ENCODE measurements at places on chromosomes 5 and 9.

- no peak for DNase-seq
Measured at GRCh38 chr5:80686757-80687156, 32.0 kb upstream of the DHFR start.

DNA sequence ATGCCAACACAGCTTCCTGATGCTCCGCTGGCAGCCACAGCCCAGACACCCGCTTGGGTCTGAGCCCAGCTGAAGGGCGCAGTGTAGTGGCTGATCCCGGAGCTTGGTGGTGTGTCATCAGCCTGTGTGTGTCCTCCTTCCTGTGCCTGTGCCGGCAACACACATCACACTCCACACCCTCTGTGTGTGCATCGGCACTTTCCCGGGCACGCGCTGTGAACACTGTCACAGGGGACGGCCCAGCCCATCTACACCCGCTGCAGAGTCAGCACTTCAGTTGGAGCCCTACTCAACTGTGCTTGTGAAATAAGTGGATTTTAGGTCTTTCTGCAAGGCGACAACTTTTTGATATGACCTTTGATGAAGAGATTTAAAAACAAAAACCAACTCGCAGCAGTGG is 189.4 kb downstream of the IRX2 start:
- no peak for DNase-seq

DNA sequence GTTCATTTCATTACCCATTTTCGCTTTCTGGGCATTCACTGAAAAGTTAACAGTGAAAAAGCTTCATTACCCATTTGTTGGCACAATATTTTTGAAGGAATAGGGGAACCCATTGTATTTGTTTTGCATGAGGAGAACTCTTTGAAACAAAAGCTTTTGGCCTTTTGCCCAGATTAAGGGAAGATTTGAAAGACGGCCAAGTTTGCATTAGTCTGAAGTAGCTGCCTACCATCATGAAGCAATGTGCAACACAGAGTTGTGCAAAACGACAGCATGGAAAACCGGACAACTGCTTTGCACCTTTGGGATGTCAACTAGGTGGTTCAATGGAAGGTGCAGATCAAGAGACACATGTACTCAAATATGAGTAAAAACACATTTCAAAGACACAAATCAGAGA is 84.9 kb downstream of the TRPM3 start:
- DNase-seq: no peak

DNA sequence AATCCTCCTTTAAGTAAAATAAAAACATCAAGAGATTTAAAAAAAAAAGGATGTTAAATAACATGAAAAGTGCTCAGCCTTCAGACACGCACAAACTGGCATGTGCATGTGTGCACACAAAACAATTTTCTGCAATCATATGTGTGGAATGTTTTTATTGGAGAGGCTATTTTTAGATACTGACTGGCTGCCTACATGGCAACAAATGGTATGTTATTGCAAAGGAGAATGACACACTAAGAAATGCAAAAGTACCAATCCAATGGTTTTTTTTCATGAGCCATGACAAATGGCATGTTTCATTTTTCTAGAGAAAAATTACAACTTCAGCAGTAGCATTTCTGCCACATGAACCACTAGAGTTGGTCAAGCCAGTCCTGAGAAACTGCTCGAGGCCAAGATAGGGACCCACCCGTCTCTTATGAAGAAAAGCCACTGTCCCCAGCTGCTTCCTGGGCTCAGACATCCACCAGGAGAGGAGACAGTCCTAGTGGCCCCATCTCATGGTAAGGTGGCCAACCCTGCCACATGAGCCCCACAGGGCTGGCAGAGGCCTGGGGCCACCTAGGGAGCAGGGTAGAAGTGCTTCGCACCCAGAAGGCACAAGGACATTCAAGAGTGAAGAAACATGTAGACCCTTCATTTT is 116.4 kb downstream of the MYO10 start:
- DNase-seq: no peak

GRCh38 chr9:33146298-33146697 is 20.8 kb downstream of the B4GALT1 start:
- DNase-seq: no peak

DNA sequence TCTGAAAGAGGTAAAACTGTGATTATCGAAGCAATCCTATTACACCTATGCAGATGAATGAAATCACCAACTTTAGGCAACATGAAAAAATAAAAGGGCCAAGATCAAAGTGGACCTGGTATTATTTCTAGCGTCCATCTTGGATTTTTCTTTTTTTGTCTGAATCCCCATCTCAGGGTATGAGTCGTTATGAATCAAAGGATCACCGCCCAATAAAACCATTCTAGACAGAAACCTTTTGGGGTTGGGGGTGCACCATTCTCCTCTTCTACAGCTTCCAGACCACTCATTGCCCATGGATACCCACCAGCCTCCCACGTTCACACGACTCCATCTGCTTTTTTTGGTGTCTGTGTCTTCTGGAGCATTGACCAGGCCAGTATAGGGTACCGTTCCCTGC is 33.4 kb downstream of the MAP1B start:
- DNase-seq: no peak

DNA sequence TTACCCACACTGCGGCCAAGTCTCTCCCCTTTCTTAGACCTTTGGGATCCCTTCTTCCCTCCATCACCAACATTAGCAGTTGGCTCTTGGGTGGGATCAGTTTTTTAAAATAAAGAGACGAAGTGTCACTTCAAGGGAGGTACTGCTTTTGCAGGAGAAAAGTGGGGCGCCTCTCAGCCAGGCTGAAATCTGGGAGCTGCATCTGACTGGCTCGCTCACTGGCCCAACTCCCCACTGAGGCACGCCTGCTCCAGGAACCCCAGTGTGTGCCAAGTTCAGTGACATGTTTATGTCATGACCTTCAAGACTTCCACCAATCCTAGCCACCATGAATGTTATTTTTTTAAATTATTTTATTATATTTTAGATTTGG is 130.5 kb downstream of the MVB12B start:
- no peak for DNase-seq

Measured in NCI-H1048 (cell line).